ENCODE measurements at places on chromosomes 4 and X.
A peak's percentile ranks its signal among the peaks of the same experiment; 100 is the strongest.

- no peak for DNase-seq
Measured at GRCh38 chr4:7330811-7331681, 103.7 kb downstream of the PSAPL1 start.

GRCh38 chr4:36218121-36218520, 26.2 kb downstream of the ARAP2 start:
- no peak for DNase-seq

DNA sequence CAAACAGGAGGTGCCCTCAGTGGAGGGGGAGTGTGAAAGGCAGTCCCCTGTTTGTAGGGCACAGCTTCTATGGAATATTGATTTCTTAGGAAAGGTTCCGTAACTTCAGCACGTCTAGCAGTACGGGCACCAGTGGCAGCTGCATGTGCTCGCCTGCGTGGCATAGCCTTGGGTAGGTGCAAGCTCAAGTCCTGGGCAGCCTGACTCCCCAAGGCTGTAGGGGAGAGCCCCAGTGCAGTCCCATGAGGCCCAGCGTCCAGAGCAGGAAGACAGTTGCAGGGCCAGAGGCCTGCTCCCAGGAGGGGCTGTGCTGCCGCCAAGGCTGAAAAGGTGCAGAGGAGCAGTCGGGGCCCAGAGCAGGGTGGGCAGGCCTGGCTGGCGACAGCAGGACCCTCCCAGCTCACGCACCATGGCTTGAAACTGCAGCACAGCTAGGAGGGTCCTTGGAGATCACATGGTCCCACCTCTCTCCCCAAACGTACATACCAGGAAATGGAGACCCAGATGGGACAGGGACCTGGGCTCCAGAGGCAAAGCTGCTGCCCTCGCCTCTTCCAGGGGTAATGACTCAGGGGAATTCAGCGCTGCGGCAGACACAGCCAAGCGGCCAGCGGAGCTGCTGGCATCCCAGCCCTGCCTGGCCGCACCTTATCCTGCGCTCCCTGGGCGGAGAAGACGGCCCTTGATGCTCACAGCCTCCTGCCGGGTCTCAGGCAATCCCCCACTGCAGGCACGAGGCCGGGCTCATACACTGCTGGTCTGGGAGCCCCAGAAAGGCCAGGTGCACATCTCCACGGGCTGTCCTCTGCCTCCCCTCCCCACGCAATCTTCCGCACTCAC, 6.0 kb upstream of the DUSP9 start:
- no peak for DNase-seq

DNA sequence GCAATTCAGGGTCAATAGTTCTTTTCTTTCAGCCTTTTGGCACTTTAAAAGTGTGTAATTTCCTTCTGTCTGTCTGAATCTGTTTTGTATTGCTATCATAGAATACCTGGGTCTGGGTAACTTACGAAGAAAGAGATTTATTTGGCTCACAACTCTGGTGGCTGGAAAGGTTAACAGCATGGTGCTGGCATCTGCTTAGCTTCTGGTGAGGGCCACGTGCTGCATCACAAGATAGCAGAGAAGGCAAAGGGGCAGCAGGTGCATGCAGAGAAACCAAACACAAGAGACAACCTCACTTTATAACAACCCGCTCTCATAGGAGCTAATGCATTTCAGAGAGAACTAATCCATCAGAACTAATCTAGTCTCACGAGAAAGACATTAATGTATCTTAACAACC, 18.8 kb downstream of the RGN start:
- no peak for DNase-seq

DNA sequence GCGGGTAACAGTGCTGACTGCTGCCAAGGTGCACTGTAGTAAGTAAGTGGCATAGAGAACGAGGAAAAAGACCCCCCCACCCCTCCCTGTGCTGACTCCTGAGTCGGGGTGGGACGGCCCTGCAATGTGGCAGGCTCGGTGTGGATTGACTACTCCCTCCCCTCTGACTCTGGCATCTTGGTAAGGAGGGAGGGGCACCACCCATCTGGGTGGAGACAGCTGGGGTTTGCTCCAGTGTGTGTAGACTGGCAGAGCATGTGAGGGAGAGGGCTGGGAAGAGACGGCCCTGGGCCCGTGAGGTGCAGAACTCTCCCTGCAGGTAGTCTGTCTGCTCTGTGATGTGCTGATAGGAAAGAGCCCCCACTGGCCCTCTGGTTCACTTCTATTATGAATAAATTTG, 31.0 kb downstream of the NSG1 start:
- no peak for DNase-seq

DNA sequence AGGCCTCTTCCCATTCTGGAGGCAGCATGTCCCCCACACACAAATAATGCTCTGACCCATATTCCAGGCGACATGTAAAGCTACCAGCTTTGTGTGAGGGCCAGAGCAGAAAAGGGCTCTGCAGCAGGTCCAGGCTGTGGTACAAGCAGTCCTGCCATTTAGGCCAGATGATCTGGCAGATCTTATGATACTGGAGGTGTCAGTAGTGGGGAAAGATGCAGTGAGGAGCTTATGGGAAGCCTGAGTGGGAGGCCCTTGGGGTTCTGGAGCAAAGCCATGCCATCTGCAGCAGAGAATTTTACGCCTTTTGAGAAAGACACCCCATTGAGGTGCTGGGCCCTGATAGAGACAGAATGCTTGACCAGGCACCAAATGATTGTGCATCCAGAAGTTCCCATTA, 7.7 kb downstream of the SYN1 start:
- no peak for DNase-seq

- DNase-seq, result no peak
Measured at GRCh38 chr4:121182296-121182695, 18.2 kb upstream of the TNIP3 start.

DNA sequence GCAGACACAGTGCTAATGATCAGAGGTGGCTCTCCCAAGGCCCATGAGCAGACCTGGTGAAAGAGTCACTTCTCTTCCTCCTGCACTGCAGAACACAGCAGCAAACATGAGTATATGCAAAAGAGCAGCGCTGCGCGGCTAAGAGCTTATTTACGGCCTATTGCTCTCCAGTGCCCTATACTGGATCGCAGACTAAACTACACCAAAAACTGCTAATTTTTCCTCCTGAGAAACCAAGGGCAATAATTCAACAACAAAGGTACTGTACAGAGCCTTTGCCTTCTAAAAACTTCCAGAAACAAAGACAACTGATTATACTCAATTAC, 702.5 kb downstream of the ARAP2 start:
- DNase-seq, result no peak

DNA sequence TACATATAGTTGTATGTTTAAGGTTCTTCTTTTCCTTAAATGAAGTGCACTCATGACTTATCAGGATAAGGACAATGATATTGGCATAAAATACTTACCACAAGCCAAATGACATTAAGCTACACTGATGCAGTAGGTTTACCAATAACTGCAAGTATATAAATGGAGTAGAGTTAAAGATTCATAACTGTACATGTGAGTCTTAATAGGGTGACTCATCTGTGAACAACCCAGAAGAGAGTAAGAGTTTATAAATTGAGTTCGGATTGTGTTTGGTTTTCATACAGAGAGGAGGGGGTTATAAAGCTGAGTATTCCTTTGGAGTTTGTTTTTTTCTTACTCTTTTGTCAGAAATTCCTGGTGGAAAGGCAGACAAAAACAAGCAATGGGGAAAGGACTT, 144.8 kb downstream of the TLL1 start:
- DNase-seq, result no peak

- no peak for DNase-seq
Measured at GRCh38 chrX:103061486-103061885, 2.5 kb downstream of the BEX1 start.

- DNase-seq, result no peak
Measured at GRCh38 chr4:13190093-13190721, 293.9 kb downstream of the RAB28 start.

- DNase-seq, result no peak
Measured at GRCh38 chr4:57318703-57319102, 208.5 kb upstream of the IGFBP7 start.

GRCh38 chrX:121733514-121733913, 686.1 kb downstream of the GLUD2 start:
- no peak for DNase-seq

GRCh38 chrX:683576-683975, 53.0 kb downstream of the SHOX start:
- no peak for DNase-seq

DNA sequence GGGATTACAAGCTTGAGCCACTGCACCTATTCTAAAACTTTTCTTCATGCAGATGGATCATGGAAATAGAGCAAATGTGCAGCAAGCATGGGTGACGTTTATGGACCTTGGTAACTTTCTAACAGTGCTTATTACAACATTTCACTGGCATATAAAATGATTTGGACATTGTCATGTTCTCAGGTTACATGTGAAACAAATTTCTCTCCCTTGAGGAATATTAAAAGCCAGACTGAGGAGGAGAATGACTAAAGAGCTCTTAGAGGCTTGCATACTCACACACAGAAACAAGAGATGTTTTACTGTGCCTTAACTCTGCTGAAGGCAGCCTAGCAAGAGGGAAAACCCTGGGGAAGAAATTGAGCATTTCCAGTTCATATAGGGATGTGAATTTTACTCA, 38.6 kb upstream of the GPR101 start:
- no peak for DNase-seq

DNA sequence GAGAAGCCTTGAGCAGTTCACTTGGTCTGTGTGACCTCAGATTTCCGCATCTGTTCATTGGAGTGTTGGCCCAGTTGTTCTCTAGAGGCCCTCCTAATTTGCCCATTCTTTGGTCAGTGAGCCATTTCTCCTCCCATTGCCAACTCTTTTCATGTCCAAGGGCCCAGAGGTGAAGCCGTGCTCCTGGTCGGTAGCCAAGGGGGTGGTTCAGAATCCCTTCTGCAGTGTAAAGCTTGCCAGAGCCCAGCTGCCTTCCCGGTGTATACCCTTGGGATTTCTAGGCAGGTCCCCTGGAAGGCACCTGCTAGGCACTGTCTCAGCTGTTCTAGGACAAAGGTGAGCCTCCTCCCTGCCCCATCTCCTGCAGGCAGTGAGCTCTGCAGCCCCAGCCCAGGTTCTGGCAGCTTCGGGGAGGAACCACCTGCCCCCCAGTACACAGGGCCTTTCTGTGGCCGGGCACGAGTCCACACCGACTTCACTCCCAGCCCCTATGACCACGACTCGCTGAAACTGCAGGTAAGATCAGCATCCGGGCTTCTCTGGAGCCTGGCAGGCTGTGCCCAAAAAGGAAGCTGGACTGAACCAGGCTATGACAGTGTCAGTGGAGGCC, 12.3 kb downstream of the SASH3 start:
- no peak for DNase-seq

DNA sequence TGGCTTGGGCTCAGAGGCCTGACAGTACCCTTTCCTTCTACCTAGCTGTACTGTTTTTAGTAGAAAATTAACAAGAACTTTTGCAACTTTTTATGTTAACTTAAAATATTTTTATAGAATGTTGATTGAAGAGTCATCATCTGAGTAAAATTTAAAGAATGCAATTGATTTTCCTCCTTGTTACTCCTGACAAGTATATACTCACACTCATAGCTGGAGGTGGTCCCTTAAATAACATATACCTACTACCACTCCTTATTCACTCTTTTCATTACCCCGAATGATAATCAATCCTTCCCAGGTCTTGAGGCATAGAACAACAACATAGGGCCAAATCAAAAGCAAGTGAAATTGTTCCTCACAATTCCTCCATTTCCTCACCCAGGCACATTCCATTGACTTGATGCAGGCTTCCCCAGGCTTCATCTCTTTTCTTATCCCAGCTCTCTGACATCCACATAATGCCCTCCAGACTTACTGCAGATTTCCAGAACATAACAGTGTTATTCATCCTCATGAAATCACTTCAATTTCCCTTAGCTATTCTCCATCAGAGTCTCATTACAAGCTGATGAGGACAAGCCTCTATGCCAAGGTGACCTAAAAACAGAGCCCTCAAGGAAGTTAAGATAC, 73.2 kb upstream of the ANXA10 start:
- DNase-seq, result peak; percentile 35

- no peak for DNase-seq
Measured at GRCh38 chr4:18049446-18049845, 27.9 kb upstream of the LCORL start.

DNA sequence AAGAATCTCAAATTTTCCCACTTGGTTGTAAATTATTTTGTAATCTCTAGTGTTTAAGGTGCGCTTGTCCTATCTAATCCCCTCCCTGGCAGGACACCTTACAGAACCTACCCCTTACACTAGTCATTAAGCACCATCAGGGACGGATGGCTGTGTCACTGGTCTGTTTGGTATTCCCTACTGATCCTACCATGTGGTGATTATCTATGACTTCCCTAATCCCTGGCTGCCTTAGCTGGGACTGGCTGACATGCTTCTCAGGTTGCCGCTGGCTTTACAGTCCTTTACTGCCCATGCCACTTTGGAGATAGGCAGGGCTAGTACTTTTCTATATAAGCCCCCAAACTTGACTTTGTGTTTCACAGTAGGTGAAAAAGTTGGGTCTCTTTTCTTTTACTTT, 58.6 kb downstream of the ELOVL6 start:
- DNase-seq, result no peak

DNA sequence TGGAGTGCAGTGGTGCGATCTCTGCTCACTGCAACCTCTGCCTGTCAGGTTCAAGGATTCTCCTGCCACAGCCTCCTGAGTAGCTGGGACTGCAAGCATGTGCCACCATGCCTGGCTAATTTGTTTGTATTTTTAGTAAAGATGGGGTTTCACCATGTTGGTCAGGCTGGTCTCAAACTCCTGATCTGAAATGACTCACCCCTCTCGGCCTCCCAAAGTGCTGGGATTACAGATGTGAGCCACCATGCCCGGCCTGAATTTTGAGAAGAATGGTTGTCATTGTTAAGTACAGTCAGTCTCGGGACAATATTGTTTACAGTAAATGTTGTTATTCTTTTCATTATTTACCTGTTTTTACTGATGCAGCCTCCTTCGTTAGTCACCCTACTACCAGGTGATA, 1226.2 kb upstream of the TENM3 start:
- DNase-seq, result no peak

DNA sequence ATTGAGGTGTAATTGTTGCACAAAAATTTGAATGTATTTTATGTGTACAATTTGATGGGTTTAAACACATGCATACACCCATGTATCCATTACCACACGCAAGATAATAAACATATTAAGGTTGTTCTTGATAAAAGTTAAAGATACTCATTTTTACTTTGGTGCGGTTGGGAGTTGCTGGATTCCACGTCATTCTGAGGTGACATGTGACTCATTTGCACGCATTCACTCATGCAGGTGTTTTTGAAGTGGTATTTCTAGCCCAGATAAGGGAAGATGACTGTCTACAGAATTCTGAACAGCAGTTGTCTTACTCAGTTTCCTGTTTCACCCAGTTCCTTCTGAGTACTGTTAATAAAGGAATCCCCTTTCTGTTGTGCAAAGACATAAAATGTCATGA, 142.0 kb downstream of the RTL3 start:
- DNase-seq, result no peak

DNA sequence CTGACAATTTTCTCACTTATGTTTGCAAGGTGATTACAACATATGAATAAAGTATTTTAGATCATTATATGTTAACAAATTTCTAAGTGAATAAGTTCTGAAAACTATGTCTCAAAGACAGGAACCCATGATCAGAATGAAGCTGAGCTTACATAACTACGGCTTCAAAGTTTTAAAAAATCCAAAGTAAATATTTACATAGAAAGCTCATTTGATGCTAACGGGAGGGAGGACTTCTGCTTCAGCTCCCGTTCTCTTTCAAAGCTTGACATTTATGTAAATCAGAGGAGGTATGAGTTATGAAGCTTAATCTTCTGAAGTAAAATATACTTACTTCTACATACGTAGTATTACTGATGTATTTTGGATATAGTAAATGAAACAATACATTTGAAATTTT, 72.9 kb upstream of the PDLIM3 start:
- no peak for DNase-seq
